ENCODE measurements at places on chromosomes 5 and 9. TPM values are rescaled to one million over a fixed set of nuclear protein-coding genes. Genes with fewer than 3 reads are reported as not detected.

Gene INSL4
- total RNA-seq, result not detected

Gene ABCA1
- 79.7 TPM for total RNA-seq

Gene NTRK2
- 12.6 TPM for total RNA-seq

Gene ELOVL7
- 3.0 TPM for total RNA-seq

- no peak overlapping the region for H3K27ac ChIP-seq
- no peaks in the 10 kb centered on the region for H3K27me3 ChIP-seq
- H3K4me3 ChIP-seq, result no peak overlapping the region
- no peak for DNase-seq
- no peaks in the 10 kb centered on the region for H3K4me1 ChIP-seq
- no peaks in the 10 kb centered on the region for H3K36me3 ChIP-seq
Observed at GRCh38 chr5:35149041-35149440, 81.2 kb downstream of the PRLR start.

GRCh38 chr9:104094534-104095015 is 466 bp downstream of the SMC2 start:
- peak overlapping the region; percentile 84 for H3K4me3 ChIP-seq
- no peaks in the 10 kb centered on the region for H3K27me3 ChIP-seq
- no peaks in the 10 kb centered on the region for H3K36me3 ChIP-seq
- peaks cover 19% of the 10 kb centered on the region for H3K4me1 ChIP-seq
- DNase-seq, result no peak

DNA sequence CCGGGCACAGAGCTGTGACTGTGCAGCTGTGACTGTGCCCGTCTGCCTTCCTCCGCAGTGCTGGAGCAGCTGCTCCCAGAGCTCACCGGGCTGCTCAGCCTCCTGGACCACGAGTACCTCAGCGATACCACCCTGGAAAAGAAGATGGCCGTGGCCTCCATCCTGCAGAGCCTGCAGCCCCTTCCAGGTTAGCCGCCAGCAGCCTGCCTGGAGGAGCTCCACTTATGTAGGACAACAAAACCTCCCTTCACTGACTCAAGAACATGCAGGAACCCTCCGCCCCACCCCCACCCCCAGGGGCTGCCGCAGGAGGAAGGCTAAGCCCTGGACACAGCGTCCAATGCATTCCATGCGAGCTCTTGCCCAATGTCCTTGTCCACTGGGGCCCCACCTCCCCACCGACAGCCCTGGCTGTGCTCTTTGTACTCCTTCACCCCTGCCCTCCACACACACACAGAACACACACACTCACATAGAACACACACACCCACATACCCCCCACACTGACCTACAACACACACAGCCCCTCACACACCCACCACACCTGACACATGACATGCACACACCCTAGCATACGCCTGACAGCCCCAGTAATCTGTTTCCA is 27.9 kb downstream of the AFAP1L1 start:
- no peaks in the 10 kb centered on the region for H3K36me3 ChIP-seq
- no peak for DNase-seq
- no peak overlapping the region for H3K27ac ChIP-seq
- no peaks in the 10 kb centered on the region for H3K27me3 ChIP-seq
- no peaks in the 10 kb centered on the region for H3K4me1 ChIP-seq

GRCh38 chr9:92600462-92601261 is 64.9 kb upstream of the ECM2 start:
- H3K36me3 ChIP-seq, result no peaks in the 10 kb centered on the region
- H3K27ac ChIP-seq, result peak overlapping the region; percentile 87
- DNase-seq, result no peak
- no peaks in the 10 kb centered on the region for H3K27me3 ChIP-seq
- peak overlapping the region; percentile 13 for H3K4me3 ChIP-seq

DNA sequence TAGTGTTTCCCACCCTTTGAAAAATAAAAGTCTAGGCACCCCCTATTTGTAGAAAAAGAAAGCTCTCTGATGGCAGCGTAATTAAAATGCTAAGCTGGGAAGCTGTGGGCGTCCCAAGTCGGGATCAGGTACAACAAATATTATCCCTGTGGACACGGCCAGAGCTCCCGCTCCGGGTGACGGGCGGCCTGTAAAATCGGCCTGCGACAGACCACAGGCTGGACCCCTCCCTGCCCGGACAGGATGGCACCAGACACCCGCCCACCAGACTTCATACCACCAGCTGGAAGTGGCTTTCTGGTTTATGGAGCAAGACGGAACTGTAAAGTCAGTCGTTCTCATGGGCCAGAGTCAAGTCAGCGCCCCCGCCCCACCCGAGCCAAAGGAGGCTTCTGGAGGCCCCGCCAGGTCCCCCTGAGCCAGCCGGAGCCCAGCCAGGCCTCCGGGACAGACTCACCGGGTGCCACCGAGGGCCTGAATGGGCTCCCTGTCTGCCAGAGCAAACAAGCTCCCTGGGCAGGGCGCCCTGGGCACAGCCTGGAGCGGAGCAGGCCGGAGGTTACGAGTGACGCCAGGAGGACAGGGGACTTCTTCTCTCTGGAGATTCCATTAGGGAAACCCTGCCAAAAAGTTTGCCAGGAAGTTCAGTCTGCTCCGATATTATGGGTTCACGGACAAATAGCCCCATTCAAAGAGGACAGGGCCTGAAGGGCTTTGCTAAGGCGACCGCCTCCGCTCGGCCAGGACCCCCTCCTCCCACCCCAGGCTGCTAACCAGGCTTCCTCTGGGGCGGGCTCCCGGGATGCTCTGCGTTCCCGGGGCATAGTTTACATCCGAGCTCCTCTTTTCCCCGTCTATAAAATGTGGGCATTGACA is 173.7 kb downstream of the ERCC6L2 start:
- H3K27ac ChIP-seq, result peak overlapping the region; percentile 77
- DNase-seq, result peak; percentile 49
- no peaks in the 10 kb centered on the region for H3K36me3 ChIP-seq
- no peaks in the 10 kb centered on the region for H3K27me3 ChIP-seq
- peak overlapping the region; percentile 57 for H3K4me3 ChIP-seq

DNA sequence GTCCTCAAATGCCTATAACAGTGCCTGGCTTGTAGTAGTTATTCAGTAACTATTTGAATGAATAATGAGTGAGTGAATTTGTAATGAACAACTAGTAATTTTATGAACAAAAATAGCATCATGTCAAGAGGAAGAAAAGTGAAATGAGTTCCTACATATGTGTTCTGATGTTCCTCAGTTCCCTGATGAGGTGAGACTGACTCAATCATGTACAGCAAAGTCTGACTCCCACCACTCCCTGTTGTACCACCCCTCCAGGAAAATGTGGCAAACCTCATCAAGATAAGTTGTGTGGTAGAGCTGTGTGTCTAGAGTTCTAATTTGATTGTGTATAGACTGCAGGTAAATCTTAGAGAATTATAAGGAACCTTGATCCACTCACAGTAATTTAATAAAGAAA is 201.6 kb downstream of the GOLPH3 start:
- H3K27ac ChIP-seq, result no peak overlapping the region
- no peaks in the 10 kb centered on the region for H3K27me3 ChIP-seq
- no peaks in the 10 kb centered on the region for H3K4me1 ChIP-seq

GRCh38 chr5:95759634-95760033 is 28.5 kb downstream of the RHOBTB3 start:
- peaks cover 16% of the 10 kb centered on the region for H3K4me1 ChIP-seq
- H3K4me3 ChIP-seq, result no peak overlapping the region
- H3K27ac ChIP-seq, result no peak overlapping the region
- H3K36me3 ChIP-seq, result no peaks in the 10 kb centered on the region
- DNase-seq, result no peak
- H3K27me3 ChIP-seq, result no peaks in the 10 kb centered on the region

GRCh38 chr9:6922680-6923079 is 164.9 kb downstream of the KDM4C start:
- H3K4me1 ChIP-seq, result peaks cover 5% of the 10 kb centered on the region
- H3K27me3 ChIP-seq, result no peaks in the 10 kb centered on the region
- DNase-seq, result no peak
- H3K36me3 ChIP-seq, result no peaks in the 10 kb centered on the region
- H3K4me3 ChIP-seq, result no peak overlapping the region

GRCh38 chr9:129109952-129110739 is 447 bp downstream of the CRAT start:
- H3K4me1 ChIP-seq, result peaks cover 16% of the 10 kb centered on the region
- H3K4me3 ChIP-seq, result peak overlapping the region; percentile 98
- DNase-seq, result no peak
- no peaks in the 10 kb centered on the region for H3K27me3 ChIP-seq
- H3K27ac ChIP-seq, result peak overlapping the region; percentile 83

Data from thoracic aorta (tissue), 2 donors.